ENCODE measurements at places on chromosomes 6 and 20. TPM values are rescaled to one million over a fixed set of nuclear protein-coding genes. Genes with fewer than 3 reads are reported as not detected.

LRP11 gene
- 27.8 TPM for total RNA-seq

FGD2 gene
- total RNA-seq, result not detected

RAB44 gene
- total RNA-seq, result not detected

GRM1 gene
- 0.25 TPM for total RNA-seq

PPIL6 gene
- 2.3 TPM for total RNA-seq

MYCT1 gene
- total RNA-seq, result 0.16 TPM

FAM217A gene
- not detected for total RNA-seq

FILIP1 gene
- total RNA-seq, result 0.13 TPM

RIMS1 gene
- total RNA-seq, result 1.1 TPM

TBPL1 gene
- total RNA-seq, result 19.4 TPM

MATN4 gene
- not detected for total RNA-seq

GPR63 gene
- 2.0 TPM for total RNA-seq

OR2B6 gene
- not detected for total RNA-seq

MRAP2 gene
- total RNA-seq, result 0.13 TPM

UBE3D gene
- total RNA-seq, result 3.9 TPM

FAM83C gene
- not detected for total RNA-seq

LATS1 gene
- 19.4 TPM for total RNA-seq

UNC5CL gene
- 1.1 TPM for total RNA-seq

GCNT2 gene
- 4.4 TPM for total RNA-seq
